ENCODE measurements at places on chromosomes 13 and 19.

GRCh38 chr13:30615866-30616541 lies 1.7 kb upstream of the USPL1 start:
- no peak for DNase-seq

GRCh38 chr13:92681239-92681638 lies 545.4 kb upstream of the GPC6 start:
- no peak for DNase-seq

GRCh38 chr19:10809651-10810285 lies 26.2 kb downstream of the TMED1 start:
- peak; percentile 54 for DNase-seq

- DNase-seq: no peak
Measured at GRCh38 chr19:7460562-7460966, 28.3 kb downstream of the PEX11G start.

DNA sequence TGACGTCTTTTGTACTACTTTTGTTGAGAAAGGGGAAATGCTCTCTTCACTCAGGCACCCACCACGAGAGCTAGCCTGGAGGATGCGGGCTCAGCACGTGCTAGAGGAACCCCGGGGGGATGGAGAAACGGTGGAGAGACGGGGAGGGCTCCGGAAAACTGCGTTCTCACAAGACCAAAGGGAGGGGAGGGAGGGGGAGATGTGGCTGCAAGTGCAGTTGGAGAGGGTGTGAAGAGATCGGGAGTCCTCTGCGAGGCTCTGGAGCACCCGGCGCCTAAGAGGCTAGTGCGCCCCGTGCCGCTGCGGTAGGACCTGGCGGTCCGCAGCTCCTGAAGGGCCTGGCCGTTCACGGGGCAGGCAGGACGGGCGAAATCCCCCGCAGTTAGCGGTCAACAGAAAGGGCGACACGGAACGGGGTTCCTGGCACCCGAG lies 43.4 kb upstream of the XPO4 start:
- DNase-seq: peak; percentile 11

GRCh38 chr13:45320876-45321629 lies 19.9 kb downstream of the TPT1 start:
- no peak for DNase-seq

GRCh38 chr13:22936228-22936627 lies 244.6 kb upstream of the SGCG start:
- DNase-seq: no peak

- DNase-seq: no peak
Measured at GRCh38 chr13:107974409-107974808, 240.9 kb downstream of the LIG4 start.

- no peak for DNase-seq
Measured at GRCh38 chr19:39103151-39103550, 19.0 kb downstream of the ACP7 start.

- DNase-seq: no peak
Measured at GRCh38 chr13:64718116-64718515, 2512.0 kb downstream of the PCDH9 start.

DNA sequence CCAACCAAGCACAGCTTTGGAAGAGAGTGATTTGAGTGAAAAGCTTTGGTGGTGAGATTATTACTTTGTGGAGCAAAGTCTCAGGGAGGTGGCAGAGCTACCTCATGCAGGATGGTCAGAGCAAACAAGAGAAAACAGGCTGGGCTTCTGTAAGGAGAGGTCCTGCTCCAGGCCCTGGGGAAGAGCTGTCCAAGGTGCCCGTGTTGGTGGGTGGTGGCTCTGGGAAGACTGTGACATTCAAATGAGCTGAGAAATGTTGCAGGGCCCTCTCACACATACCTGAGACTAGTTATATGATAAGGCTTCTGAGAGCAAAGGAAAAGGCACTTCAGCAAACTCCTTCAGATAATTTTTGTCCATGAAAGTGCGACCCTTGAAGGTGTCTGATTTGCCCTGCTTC lies 205.5 kb upstream of the SOX21 start:
- no peak for DNase-seq
